ENCODE measurements at places on chromosomes 16 and 17.

- H3K4me3 ChIP-seq = peak overlapping the region; percentile 89
- DNase-seq = no peak
- peak overlapping the region; percentile 83 for H3K27ac ChIP-seq
- peaks cover 10% of the 10 kb centered on the region for H3K36me3 ChIP-seq
- H3K4me1 ChIP-seq = peaks cover 17% of the 10 kb centered on the region
- no peaks in the 10 kb centered on the region for H3K27me3 ChIP-seq
These were observed 172.5 kb downstream of the AHSP start for GRCh38 chr16:31700200-31700529.

GRCh38 chr17:40582328-40582901, 17.1 kb upstream of the CCR7 start:
- no peaks in the 10 kb centered on the region for H3K27me3 ChIP-seq
- H3K4me1 ChIP-seq = no peaks in the 10 kb centered on the region
- peak; percentile 42 for DNase-seq
- H3K36me3 ChIP-seq = no peaks in the 10 kb centered on the region

- H3K4me1 ChIP-seq = peaks cover 51% of the 10 kb centered on the region
- H3K36me3 ChIP-seq = no peaks in the 10 kb centered on the region
- H3K4me3 ChIP-seq = peak overlapping the region; percentile 88
- H3K27me3 ChIP-seq = no peaks in the 10 kb centered on the region
- no peak for DNase-seq
These were observed 317 bp downstream of the CLTC start for GRCh38 chr17:59620064-59620359.

GRCh38 chr17:39921323-39921722, 2.9 kb upstream of the GSDMB start:
- no peaks in the 10 kb centered on the region for H3K27me3 ChIP-seq
- no peak overlapping the region for H3K4me3 ChIP-seq
- peaks cover 17% of the 10 kb centered on the region for H3K4me1 ChIP-seq
- peaks cover 23% of the 10 kb centered on the region for H3K36me3 ChIP-seq
- DNase-seq = no peak

DNA sequence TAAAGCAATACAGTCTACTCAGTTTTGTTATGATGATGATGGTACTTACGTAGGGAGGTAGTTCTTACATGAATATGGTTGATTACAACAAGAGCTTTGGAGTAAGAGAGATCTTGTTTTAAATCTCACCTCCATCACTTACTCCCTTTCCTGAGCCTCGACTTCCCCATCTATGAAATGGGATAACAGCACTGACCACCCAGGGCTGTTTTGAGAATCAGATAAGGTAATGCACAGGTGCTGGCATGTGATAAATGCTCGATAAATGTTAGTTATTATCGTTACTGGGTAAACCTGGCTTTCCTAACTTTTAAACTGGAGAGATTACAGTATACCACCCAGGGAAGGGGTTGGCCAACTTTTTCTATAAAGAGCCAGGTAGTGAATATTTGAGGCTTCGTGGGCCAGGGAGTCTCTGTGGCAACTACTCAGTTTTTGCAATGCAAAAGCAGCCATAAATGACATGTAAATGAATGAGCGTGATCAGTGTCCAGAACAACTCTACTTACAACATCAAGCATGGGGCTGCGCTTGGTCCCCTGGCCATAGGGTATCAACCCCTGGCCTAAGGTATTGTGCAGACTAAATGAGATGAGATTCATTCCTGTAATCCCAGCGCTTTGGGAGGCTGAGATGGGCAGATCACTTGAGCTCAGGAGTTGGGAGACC, 73.7 kb downstream of the BMERB1 start:
- no peak for DNase-seq
- H3K4me3 ChIP-seq = no peak overlapping the region
- H3K4me1 ChIP-seq = no peaks in the 10 kb centered on the region
- no peaks in the 10 kb centered on the region for H3K27me3 ChIP-seq
- no peak overlapping the region for H3K27ac ChIP-seq

DNA sequence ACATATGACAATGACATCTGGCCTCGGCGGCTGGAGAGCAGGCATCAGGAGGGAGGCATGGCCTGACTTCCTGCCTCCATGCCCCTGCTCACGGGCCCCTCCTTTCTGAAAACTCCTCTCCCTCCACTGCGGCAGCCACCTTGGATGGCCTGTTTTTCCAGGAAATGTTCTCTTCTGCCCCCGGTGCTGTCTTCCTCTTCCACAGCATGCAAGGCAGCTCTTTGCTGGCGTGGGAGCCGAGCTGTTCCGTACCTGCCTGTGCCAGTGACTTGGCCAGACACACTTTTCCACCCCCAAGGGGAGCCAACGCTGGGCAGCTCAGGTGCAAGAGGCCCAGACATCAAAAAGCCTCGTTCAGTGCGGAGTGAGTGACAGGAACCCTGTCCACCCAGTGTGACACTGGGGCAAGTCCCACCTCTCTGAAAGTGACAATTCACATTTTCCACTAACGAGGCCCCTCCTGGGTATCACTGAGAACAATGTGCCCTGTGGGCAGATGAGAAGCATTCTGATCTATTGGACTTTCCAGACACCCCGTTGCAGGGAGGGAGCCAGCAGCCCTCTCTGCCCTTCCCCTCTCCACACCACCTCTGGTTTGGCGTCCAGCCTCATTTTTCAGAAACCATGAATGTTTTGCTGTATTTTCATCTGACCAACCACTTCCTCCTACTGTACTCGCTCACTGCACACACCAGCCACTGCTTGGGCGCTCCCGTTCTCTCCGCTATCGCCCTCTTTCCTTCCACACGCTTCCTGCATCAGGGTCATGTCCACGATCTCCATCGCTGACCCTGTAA, 31.2 kb downstream of the NSMCE1 start:
- DNase-seq = no peak
- peak overlapping the region; percentile 49 for H3K27ac ChIP-seq
- H3K4me3 ChIP-seq = no peak overlapping the region

GRCh38 chr16:47136099-47136842, 7.5 kb downstream of the NETO2 start:
- H3K36me3 ChIP-seq = no peaks in the 10 kb centered on the region
- no peaks in the 10 kb centered on the region for H3K27me3 ChIP-seq
- H3K4me1 ChIP-seq = no peaks in the 10 kb centered on the region

DNA sequence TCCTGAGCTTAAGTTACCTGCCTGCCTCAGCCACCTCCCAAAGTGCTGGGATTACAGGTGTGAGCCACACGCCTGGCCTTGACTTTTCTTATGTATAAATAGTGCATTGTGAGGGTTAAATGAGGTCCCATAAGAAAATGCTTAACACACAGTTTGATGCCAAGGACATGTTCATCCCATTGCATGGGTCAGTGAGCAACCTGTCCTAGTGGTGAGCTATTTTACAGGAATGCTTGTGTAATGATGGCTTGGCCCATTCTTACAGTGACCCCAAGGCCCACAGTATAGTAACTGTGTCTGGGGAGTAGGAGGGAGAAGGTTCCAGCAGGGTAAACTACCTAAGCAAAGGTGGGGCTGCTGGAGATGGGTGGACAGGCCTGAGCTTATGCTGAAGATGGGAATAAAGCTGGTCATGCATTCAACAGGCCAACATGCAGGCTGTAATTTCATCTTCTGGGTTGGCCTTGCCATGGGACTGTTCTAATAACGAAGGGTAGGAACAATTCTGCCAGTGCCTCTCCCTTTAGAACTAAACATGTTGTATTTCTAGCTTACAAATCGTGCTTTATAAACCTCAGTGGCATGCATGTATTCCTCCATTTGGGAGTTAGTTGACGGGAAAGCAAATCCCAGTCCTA, 6.2 kb downstream of the ACSF2 start:
- no peak overlapping the region for H3K27ac ChIP-seq
- no peak overlapping the region for H3K4me3 ChIP-seq
- DNase-seq = no peak
- no peaks in the 10 kb centered on the region for H3K36me3 ChIP-seq
- peaks cover 22% of the 10 kb centered on the region for H3K4me1 ChIP-seq

GRCh38 chr16:16042076-16042475, 92.7 kb downstream of the ABCC1 start:
- H3K36me3 ChIP-seq = peaks cover 5% of the 10 kb centered on the region
- no peaks in the 10 kb centered on the region for H3K4me1 ChIP-seq
- H3K4me3 ChIP-seq = no peak overlapping the region
- no peaks in the 10 kb centered on the region for H3K27me3 ChIP-seq
- no peak overlapping the region for H3K27ac ChIP-seq

DNA sequence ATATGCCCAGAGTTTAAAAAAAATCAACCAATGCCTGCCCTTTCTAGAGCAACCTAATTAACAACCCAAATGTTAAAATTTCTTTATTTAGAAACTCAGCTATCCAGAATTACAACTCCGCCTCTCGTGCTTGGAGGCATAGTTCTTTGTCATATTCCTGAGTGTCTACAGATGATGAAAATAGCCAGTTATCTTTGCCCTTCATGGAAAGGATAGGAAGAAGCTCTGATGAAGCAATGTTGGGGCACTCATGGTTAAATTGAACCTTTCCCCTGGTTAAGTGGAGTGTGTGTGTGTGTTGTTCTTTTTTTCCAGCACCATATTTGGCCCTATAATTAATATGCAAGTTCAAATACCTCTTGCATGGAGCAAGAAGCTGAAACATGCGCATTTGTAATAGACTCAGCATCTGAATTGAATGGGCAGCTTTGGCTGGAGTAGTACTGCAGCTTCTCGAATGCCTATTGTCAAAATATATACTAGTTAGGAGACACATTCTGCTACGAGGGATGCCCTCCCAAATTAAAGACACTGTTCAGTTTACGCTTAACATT, 506.2 kb downstream of the WWOX start:
- no peaks in the 10 kb centered on the region for H3K36me3 ChIP-seq
- no peaks in the 10 kb centered on the region for H3K27me3 ChIP-seq
- H3K27ac ChIP-seq = no peak overlapping the region

GRCh38 chr16:12767897-12768296, 35.8 kb downstream of the CPPED1 start:
- H3K36me3 ChIP-seq = no peaks in the 10 kb centered on the region
- no peak overlapping the region for H3K4me3 ChIP-seq
- DNase-seq = no peak
- no peaks in the 10 kb centered on the region for H3K4me1 ChIP-seq

GRCh38 chr16:89616623-89617022, 3.2 kb downstream of the DPEP1 start:
- DNase-seq = no peak
- H3K4me1 ChIP-seq = peaks cover 21% of the 10 kb centered on the region
- H3K27me3 ChIP-seq = no peaks in the 10 kb centered on the region
- H3K4me3 ChIP-seq = no peak overlapping the region
- no peaks in the 10 kb centered on the region for H3K36me3 ChIP-seq
- no peak overlapping the region for H3K27ac ChIP-seq

DNA sequence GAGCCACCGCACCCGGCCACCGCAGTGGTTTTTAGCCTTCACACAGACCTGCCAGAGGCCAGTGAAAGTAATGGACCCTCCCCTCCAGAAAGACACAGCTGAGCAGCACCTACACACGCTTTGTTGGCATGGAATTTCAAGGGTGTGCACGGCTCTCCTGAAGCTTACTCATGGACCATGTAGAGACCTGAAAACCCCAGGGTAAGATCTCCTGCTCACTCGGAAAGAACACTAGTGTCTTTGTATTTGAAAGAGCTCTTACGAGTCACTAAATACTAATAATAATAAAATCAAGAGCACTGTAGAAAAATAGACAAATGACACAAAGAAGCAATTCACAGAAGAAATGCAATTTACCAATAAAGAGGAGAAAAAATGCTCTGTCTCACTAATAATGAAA, 20.0 kb downstream of the SLC43A2 start:
- H3K36me3 ChIP-seq = no peaks in the 10 kb centered on the region
- DNase-seq = no peak
- H3K27ac ChIP-seq = no peak overlapping the region
- H3K4me3 ChIP-seq = no peak overlapping the region

- H3K36me3 ChIP-seq = no peaks in the 10 kb centered on the region
- no peak overlapping the region for H3K4me3 ChIP-seq
- H3K27ac ChIP-seq = no peak overlapping the region
These were observed 3.3 kb downstream of the TLCD3B start for GRCh38 chr16:30027588-30028437.

GRCh38 chr17:356671-357434, 4.2 kb upstream of the RPH3AL start:
- no peak overlapping the region for H3K4me3 ChIP-seq
- H3K36me3 ChIP-seq = no peaks in the 10 kb centered on the region
- H3K27ac ChIP-seq = no peak overlapping the region
- DNase-seq = no peak
- H3K4me1 ChIP-seq = peaks cover 45% of the 10 kb centered on the region

DNA sequence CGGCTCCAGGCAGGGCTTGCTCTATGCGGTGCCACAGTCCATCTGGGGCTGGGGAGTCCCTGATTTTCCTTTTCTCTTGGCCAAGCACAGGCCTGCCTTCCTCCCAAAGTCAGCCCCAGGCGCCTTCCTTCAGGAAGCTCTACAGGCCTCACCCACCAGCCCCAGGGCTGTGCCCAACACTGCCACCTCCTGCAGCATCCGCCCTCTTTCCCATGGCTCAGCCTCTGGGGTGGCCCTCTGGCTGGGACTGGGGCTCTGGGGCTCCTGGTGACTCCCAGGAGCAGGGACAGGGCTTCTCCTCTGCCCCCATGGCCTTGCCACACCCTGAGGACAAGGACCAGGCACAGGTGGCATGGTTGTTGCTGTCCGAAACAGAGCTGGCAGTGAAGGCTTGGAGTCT, 817 bp downstream of the ITGB4 start:
- H3K36me3 ChIP-seq = peaks cover 2% of the 10 kb centered on the region
- H3K27ac ChIP-seq = no peak overlapping the region
- no peak overlapping the region for H3K4me3 ChIP-seq
- no peak for DNase-seq
- peaks cover 21% of the 10 kb centered on the region for H3K4me1 ChIP-seq

GRCh38 chr16:88446736-88447135, 6.3 kb upstream of the ZFPM1 start:
- no peaks in the 10 kb centered on the region for H3K36me3 ChIP-seq
- no peaks in the 10 kb centered on the region for H3K27me3 ChIP-seq
- H3K4me1 ChIP-seq = peaks cover 19% of the 10 kb centered on the region
- H3K27ac ChIP-seq = no peak overlapping the region

- peaks cover 31% of the 10 kb centered on the region for H3K36me3 ChIP-seq
- peak; percentile 84 for DNase-seq
- no peaks in the 10 kb centered on the region for H3K27me3 ChIP-seq
- peaks cover 47% of the 10 kb centered on the region for H3K4me1 ChIP-seq
- peak overlapping the region; percentile 98 for H3K27ac ChIP-seq
- peak overlapping the region; percentile 82 for H3K4me3 ChIP-seq
These were observed 1.4 kb downstream of the EIF5A start for GRCh38 chr17:7308625-7309433.

DNA sequence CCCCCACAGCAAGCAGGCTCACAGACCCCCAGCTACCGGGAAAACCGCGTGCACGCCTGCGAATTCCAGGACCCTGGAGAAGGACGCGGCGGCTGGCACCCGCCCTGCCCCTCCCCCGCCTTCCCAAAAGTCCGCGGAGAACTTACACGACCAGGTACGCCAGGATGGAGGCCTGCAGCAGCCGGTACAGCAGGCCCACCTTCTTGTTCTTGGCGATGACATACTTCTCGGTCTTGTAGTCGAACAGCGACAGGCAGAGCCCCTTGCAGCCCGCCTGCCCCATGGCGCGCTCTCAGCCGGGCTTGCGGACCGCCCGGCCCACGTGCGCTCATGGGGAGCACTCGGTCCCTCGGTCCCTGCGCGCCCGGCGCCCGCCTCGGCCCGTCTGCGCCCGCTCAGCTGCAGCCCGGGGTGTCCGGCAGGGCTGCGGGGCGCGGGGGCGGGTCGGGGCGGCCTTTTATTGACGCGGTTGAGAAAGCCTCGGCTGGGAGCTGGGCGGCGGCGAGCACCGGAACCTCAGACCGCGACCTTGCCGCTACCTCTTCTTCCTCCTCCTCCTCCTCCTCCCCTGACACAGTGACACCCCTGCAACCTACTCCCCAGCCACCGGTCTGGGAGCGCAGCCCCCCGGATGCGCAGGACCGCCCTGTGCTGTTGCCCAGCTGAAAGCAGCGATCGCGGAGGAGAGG, at the start of gene P2RX5:
TSS of gene P2RX5 (minus strand) at position 433 of the 689 bp plus-strand sequence. CDS start at position 283, 150 bp downstream.
- H3K4me1 ChIP-seq = peaks cover 15% of the 10 kb centered on the region
- H3K27ac ChIP-seq = no peak within 1 kb of the TSS
- H3K4me3 ChIP-seq = no peak within 1 kb of the TSS
- no peaks in the 10 kb centered on the region for H3K36me3 ChIP-seq

Measured in body of pancreas (tissue), 4 donors.